ENCODE measurements at places on chromosomes 12 and 14.
A peak's percentile ranks its signal among the peaks of the same experiment; 100 is the strongest.

DNA sequence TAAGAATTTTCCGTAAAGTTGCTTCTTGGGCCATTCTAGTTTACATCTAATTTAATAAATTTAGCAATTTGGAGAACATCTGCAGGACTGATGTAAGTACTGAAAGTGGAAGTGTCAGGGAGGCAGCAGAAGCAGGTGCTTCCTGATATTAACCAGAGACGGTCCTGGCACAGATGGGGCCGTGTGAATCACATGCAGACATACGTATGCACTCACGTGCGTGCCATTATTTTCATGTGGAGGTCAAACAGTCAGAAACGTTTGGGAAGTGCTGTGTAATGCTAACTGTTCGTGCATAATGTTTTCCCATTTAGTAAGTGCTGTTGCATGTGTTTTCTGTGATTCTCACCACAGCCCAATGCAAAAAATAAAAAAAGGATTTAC, 87.8 kb upstream of the DYNC1H1 start:
- peak; percentile 72 for DNase-seq

GRCh38 chr14:85762526-85762925, 232.6 kb downstream of the FLRT2 start:
- DNase-seq: no peak

DNA sequence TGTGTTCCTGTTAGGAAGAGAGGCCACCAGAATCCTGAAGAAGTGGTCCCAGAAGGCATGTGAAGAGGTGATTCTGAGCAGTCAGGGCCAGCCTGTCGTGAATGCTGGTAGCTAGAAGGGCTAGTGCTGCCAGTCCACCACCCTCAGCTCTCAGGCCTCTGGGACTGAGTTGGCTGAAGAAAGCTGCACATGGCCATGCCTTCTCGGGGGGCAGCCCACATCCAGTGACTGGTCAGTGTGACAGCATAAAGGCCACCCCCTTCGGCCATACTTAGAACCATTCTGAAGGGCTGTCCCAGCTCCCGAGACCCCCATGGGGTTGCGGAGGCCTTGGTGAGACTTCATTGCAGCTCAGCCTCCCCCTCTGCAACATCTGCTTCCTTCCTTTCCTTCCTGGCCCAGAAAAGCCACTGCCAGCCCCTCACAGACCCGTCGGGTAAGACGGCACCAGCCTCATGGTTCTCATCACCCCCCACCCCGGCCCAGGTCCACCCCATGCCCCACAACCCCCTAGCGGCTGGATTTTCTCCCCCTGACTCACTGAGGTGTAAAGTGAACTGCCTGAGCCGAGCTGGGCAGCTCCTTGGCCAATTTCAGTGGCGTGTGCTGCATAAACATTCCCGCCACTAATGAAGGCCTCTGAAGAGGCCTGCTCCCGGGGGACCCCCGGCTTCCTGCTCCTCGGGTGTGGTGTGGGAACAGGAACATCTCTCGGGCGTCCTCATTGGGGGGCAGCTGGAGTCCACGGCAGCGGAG, 49.5 kb upstream of the DIO3 start:
- DNase-seq: no peak

DNA sequence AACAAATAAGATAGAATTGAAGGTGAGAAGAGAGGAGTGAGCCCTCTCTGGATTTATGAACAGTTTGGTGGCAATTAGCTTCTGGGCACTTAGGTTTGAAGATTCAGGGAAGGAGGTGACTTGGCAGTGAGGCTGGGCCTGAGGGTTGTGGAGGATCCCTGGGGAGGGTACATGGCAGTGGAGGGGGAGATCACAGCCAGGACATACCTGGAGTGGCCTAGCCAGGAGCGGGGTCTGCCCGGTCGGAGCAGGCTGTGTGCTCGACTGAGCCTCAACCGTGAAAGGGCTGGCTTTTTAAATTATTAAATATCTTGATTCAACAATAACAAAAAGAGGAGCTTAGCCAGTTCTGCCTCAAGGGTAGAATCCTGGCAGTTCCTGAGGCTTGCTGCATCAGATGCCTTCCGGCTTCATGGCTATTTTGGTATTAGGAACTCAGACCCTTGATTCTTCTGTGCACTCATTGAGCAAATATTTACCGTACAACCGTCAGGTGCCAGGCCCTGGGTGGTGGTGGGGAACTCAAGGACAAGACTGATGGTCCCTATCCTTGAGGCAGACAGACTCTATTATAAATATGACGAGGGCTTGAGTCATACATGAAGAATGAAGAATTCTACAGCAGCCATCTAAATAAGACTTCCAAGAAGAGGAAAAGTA, 73.4 kb downstream of the SPTB start:
- DNase-seq: no peak

DNA sequence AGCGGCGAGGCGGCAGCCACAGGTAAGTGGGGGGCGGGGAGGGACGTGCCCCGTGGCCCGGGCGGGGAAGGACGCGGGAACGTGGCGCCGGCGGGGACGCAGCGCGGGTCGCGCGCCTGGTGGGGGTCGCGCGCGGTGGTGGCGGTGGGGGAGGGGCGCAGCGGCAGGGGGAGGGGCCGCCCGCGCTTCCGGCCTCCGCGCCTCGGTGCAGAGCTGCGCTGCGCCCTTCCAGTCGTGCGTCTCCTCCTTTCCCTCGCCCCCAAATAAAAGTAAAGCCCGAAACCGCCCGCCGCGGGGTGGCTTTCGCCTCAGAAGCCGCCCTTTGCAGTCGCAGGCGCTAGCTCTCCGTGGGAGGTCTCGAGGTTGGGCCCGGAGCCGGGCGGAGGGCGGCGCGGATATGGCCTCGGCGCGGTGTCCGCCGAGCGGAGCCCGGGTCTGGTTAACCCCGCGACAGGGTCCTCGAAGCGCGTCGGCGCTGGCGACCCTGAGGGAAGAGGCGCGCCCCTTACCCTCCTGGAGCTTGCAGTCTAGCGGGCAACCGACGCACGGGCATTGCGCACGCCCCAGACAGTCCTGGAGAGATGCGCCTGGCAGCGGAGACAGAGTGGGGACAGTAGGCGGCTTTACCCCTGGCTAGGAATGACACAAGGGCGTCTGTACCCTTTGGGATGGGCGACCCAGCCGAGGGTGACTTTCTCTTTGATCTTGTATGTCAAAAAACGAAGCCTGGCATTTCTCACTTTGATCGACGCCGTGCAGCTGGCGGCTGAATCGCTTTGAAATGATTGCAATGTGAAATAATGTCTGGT, 589 bp downstream of the ATF1 start:
- DNase-seq: peak; percentile 72

DNA sequence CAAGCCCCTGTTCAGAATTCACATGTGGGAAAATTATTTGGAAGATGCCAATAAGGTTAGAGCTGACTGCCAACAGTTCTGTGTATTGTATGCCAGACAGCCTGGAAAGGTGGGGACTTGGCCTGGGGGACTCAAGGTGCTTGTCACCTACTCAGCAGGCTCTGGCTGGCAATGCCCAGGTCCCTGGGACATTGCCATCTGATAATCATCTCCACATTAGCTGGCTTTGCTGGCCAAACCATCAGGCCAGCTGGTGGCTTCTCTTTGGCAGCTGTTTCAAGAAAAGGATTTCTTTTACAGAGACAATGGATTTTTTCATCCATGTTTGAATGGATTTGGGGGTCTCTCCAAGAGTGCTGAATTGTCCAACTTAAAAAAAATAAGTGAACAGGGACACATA, 165.2 kb downstream of the BRMS1L start:
- no peak for DNase-seq

DNA sequence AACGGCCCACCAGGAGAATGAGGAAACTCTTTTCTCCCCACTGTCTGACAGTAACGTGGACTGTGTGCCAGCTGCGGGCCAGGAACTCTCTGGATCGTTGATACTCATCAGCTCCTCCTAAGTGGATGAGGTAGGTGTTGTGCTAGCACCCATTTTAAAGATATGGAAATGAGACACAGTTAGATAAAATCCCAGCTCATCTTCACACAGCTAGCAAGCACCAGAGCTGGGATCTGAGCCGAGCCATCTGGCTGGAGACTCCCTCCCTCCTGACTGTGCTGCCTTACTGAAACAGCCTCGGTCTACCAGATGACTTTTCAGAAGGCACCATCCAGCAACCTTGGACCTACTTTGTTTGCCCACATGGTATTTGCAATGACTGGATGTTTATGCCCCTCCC, 49.2 kb downstream of the TMEM132D start:
- no peak for DNase-seq

DNA sequence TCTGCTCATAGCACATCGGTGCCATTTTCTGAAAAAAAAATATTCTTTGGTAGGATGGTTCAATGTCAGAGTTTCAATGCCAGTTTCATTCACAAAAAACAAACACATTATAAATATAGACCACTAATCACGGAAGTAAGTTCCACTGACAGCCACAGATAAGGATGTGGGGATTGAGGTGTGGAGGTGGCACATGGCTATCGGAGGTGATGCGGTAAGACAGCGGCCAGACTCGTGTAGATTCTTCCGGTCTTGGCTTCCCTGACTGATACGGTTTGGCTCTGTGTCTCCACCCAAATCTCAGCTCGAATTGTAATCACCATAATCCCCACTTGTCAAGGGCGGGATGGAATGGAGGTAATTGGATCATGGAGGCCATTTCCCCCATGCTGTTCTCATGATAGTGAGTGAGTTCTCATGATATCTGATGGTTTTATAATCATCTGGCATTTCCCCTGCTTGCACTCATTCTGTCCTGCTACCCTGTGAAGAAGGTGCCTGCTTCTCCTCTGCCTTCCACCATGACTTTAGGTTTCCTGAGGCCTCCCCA, 693.4 kb downstream of the VRK1 start:
- DNase-seq: no peak

GRCh38 chr12:96392397-96392796, 7.8 kb downstream of the CDK17 start:
- DNase-seq: no peak

DNA sequence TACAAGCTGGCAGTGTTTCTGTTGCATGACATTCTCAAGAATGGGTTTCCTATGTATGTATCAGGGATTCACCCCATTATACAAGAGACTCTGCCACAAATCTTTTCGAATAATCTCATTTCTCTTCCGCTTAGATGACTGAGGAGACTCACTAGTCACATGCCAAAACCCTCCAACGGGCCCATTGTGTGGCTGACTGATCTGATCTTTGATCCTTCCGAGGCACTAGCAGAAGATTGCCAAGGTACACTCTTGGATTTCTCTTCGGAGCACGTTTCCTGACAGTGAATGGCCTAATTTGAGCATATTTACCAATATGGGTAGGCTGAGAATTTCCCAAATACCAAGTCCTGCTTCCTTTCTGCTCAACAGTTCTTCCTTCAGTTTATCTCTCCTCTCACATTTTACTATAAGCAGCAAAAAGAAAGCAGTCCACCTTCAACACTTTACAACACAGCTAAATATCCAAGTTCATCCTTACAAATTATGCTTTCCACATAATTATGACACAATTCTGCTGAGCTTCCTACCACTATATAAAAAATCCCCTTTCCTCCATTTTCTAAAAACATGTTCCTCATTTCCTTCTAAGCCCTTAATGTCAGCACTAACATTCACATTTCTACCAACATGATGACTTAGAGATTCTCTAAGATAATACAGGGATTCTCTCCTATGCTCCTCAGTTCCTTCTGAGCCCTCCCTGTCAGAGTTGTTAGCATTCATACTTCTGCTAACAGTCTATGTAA, 11.0 kb downstream of the PRPH start:
- no peak for DNase-seq

- DNase-seq: no peak
Observed at GRCh38 chr14:22448035-22448904, 140.8 kb downstream of the DAD1 start.

GRCh38 chr12:66251049-66251448, 51.2 kb upstream of the HELB start:
- DNase-seq: no peak

- DNase-seq: no peak
Observed at GRCh38 chr14:74552623-74553022, 59.1 kb downstream of the ISCA2 start.

DNA sequence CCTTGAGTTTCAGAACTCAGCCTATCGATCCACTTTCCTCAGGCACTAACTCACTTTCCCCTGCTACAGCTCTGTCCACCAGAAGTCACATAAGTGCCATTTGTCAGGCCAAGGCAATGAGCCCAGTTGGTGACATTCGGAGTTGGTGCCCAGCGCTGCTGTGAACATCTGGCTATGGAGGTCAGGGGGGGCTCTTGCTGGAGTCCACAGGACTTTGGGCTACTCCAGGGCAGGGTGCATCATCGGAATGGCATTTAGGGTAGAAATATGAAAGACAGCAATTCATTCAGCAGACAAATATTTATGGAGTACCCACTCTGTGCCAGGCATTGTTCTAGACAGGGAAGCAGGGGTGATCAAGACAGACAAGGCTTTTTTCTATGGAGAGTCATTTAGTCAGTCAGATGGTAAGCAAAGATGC, 1.5 kb upstream of the PPP1CC start:
- DNase-seq: no peak

DNA sequence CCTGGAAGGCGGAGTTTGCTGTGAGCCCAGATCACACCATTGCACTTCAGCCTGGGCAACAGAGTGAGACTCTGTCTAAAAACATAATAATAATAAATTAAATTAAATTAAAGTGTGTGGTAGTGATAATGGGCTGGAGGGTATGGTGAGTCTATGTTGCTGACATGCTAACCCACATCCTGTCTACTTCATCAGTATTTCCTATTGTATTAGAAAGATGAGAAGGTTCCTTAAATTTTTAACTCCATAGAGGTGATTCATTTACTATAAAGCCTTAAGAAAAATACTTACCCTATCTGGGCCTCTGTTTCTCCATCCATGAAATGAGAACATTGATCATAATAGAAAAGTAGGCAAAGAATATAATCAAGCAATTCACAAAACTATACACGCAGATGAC, 280.5 kb downstream of the FBXL14 start:
- no peak for DNase-seq

GRCh38 chr12:46406352-46407027, 33.9 kb upstream of the SLC38A2 start:
- DNase-seq: no peak

- DNase-seq: no peak
Observed at GRCh38 chr12:84416626-84417025, 496.0 kb downstream of the SLC6A15 start.

DNA sequence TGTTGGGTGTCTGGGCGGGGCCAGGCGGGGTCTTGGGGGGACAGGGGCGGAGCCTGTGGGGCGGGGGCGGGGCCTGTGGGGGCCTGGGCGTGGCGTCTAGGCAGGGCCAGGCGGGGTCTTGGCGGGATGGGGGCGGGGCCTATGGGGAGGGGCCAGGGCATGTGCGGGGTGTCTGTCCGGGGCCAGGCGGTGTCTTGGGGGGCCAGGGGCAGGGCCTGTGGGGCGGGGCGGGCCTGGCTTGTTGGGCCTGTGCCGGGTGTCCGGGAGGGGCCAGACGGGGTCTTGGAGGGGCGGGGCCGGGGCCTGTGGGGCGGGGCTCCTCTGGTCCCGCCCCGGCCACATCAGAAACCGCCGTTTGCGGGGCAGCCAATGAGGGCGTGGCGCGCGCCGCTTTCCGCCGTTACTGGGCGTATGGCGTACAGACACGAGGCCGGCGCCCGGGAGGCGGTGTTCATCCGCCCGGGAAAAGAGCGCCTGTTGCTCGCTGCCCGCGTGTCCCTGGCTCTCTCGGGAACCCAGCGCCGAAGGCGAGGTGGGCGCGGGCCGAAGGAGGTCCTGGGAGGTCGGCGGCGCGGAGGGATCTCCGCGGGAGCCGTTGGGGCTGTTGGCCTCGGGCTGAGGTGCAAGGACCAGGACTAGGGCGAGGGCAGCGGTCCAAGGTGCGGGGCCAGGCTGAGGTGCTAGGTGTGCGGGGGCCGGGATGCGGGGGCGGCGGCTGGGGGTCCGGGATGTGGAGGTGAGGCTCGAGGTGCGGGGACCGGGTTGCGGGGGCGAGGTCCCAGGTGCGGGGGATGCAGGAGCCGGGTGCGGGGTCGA, at the start of gene PIWIL1:
PIWIL1 (plus strand) TSS at position 400 of the 816 bp plus-strand sequence. CDS start 4,705 bp downstream, outside the sequence.
- DNase-seq: no peak

Measured in effector memory CD4-positive, alpha-beta T cell (primary cell).